ENCODE measurements at places on chromosomes 2 and 18.

DNA sequence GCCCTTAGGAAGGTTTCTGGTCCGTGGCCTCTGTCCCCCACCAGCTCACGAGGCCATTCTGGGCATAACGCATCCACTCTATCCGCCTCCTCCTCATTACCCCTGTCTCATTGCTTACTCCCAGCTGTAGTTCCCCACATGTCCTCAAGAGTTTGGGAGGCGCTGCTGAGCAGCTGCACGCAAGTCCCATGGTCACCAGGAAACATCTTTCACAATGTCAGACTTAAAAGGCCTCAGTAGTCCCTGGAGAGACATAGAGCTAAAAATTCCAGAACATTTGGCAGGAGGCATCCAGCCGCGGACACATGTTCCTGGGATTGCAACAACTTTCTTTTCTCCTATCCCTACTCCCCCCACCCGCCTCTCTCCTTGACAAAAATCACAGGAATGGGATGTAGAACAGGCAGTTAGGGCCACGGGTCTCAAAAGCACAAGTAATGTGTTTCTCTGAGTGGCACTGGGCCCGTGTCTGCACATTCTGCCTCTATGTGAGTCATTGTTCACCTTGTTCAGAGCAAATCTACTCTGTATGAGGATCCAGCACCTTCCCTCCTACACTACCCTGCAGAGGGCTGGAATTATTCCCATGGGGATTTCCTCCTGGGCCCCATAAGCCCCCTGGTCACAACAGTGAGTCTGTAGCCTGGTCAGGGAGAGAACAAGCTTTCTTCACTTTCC, 8.1 kb downstream of the LBH start:
- DNase-seq = no peak

DNA sequence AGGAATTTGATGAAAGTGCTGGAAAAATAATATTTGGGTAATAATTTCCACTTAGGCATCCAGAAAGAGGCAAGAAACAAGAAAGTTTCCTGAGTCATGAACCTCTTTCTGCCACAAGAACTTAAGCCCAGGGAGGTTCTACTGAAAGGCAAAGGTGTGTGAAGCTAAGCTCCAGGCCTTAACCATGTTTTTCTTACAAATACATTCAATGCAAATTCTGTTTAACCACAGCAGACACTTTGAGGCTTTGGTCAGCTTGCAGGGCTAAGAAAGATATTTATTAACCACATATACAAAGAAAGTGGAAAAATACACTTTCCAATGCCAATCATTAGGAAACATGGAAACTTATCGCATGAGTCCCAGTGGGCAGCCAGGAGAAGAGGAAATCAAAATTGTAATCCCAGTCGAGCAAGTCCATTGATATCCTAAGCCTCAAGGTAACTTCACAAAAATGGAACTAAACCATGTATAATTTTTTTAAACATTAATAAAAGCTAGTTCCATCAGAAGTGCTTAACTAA, 68.3 kb downstream of the PIEZO2 start:
- DNase-seq = no peak

GRCh38 chr2:155815851-155816250, 516.7 kb downstream of the NR4A2 start:
- no peak for DNase-seq

- DNase-seq = no peak
Observed at GRCh38 chr18:38116716-38117115, 551.1 kb upstream of the CELF4 start.

DNA sequence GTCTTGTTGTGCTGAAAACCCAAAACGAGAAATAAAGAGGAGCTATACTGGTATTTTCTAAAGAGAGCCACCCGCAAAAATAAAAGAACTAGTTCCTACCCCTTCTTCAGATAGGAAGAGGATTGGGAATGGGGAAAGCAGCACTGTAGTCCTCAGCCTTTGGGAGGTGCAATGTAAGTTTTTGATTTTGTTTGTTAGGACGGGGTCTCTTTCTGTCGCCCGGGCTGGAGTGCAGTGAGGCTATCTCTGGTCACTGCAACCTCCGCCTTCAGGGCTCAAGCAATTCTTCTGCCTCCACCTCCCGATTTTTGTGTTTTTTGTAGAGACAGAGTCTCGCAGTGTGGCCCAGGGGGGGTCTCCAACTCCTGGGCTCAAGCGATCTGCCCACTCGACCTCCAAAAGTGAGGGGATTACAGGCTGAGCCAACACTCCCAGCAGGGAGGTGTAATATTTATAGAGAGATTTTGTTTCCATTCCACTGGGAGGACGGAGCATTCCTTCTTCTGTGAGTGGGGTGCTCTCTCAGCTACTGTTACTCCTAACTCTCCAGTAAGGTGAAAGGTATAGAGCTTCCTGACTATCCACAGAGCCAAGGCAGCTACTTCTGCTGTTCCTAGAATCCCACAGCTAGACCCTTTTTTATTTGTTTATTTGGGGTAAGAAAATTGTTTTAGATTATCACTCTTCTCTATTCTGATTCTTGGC, 13.1 kb upstream of the GULP1 start:
- DNase-seq = no peak

GRCh38 chr2:203756161-203756560, 49.7 kb downstream of the CD28 start:
- no peak for DNase-seq

GRCh38 chr18:49185623-49186022, 234.9 kb upstream of the SMAD7 start:
- DNase-seq = no peak

DNA sequence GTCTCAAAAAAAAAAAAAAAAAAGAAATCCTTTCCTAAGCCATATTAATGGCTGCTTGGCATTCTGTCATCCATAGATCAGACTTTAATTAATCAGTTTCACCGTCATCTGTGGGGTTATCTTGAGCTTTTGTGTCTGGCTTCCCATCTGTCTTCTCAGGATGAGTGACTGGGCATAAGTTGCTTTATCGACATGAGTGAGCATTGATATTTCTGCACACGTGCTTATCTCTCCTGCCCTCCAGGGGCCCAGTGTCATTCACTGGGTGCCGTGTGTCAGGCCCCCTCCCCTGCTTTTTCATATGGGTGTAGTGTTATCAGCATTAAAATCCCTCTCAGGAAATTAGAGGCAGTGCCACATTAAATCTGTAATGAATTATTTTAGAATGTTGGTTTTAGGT, 65.6 kb downstream of the SH3BP4 start:
- DNase-seq = no peak

- no peak for DNase-seq
Observed at GRCh38 chr2:26558271-26559043, 80.5 kb upstream of the OTOF start.

- no peak for DNase-seq
Observed at GRCh38 chr18:50128506-50129271, 66.3 kb downstream of the MYO5B start.

DNA sequence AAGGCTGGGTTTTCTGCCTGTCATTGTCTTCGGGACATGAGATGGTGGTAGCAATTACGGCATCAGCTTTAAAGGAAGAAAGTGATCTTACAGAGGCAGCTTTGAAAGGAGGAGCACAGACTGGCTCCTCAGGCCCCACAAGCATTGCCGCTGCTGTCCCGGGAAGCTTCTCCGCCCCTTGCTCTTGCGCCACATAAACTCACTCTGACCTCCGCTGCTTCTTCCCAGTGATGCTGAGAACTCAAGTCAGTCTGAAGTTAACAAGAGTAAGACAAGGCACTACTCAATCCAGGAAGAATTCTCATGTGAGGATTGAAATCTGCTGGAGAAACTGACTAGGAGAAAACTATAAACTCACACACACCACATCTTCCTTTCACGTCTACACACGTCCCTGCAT, 112.4 kb upstream of the RIOK3 start:
- DNase-seq = no peak

DNA sequence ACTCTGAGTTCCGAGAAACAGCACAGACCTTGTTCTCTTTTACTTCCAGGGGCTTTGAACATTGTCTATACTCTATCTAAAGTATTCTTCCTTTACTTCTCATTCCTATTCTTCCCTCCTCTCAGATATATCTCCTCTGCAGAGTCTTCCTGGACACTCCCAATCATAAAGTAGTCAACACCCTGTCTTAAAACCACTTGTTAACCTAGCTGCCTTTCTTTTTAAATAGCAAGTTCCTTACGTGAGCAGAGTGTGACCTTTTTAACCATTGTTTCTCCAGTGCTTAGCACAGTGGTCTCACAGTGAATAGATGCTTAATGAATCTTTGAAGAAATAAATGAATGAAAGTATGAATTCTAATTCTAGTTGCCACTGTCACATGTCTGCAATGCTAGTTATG, 47.4 kb downstream of the PTRHD1 start:
- no peak for DNase-seq

- DNase-seq = no peak
Observed at GRCh38 chr18:2846636-2847316, at the start of gene EMILIN2. Gene EMILIN2, plus strand, starts transcription at chr18:2847006. Its CDS starts 183 bp downstream, at chr18:2847189.

DNA sequence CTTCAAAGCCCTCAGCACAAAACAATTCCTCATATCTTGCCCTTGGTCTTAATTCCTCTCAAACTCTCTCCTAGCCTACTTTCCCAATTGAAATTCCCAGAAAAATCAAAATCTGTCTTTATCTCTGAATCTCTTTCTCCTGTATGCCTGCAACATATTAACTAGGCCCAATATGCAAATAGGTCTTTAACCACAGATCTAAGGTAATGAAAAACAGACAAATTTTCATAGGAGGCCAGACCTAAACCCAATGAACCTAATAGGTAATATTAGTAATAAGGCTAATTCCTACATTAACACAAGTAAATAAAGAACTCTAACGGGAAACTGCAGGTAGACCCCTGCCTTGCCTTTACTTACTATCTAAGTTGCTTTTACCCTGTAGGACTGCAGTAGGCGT, 41.4 kb downstream of the WDR33 start:
- DNase-seq = no peak

- DNase-seq = no peak
Observed at GRCh38 chr2:31302940-31303563, 69.1 kb downstream of the EHD3 start.

DNA sequence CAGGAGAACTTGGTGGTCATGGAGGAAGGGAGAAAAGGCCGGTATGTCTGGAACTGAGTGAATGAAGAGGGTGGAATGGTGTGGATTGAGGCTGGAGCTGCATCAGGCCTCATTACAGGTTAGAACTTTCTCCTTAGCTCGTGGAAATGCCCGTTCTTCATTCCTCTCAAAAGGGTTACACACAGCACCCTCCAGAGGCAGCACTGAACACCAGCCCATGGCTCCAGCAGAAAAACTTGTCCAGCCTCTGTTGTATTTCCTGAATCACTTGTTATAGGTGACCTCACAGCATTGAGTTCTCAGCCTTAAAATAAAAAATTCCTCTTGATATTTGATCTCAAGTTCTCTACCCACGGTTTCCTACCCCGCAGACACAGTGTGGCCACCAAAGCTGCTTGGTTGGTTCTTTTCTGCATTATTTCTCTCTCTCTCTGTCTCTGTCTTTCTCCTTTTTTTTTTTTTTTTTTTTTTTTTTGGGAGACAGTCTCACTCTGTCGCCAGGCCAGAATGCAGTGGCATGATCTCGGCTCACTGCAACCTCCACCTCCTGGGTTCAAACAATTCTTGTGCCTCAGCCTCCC, 89.6 kb downstream of the ITGB1BP1 start:
- DNase-seq = peak; percentile 16

- DNase-seq = no peak
Observed at GRCh38 chr2:42953216-42953615, 160.8 kb upstream of the HAAO start.

- DNase-seq = no peak
Observed at GRCh38 chr2:8475349-8476031, 206.4 kb upstream of the ID2 start.

DNA sequence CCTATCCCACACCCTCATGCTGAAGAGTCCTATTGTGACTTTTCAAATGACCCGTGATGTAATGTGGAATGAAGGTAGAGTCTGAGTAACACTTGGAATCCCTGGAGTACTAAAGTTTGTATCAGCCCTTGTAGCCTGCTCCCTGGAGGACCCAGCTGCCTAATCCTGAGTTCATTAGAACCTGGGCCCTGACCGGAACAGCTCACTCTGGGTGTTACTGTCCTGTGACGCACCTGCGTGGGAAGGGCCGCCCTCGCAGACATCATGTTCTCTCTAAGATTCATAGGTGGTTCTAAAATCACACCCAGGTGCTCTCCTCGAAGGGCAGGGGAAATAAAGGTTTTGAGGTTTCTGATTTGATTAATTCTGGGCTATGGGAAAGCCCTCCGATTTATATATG, 62.3 kb downstream of the NCK2 start:
- DNase-seq = no peak

GRCh38 chr2:213252206-213252605, 32.1 kb upstream of the SPAG16 start:
- no peak for DNase-seq

- DNase-seq = no peak
Observed at GRCh38 chr2:201795607-201796477, 10.5 kb upstream of the CDK15 start.

- DNase-seq = no peak
Observed at GRCh38 chr18:12296087-12296403, 12.0 kb upstream of the TUBB6 start.

GRCh38 chr2:231394211-231395141, 1.0 kb upstream of the B3GNT7 start:
- no peak for DNase-seq

DNA sequence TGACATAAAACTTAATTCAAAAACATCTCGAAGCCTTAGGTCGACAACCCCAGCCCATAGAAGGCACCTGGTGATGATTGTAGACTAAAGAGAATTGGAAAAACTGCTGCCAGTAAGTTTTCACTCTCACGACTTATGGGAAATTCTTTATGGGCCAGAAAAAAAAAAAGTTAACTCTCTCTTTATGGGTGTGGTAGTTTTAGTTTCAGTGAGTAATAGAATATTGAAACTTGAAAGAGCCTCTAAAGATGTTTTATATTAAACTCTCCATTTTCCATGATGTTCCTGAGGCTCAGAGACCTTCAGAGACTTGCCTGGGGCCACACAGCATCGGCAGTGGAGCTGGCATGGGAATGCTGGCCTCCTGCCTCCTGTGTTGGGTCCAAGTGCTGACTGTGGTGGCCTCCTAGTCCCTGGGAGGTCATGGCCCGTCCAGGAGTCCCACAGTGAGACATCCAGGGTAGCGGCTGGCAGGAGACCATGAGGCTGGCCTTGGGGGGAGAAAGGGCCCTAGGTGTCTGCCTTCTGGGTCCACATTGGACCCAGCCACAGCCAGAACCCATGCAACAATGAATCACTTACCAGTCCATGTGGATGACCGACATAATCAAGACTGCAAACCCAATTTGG, 158.9 kb downstream of the SEPTIN10 start:
- no peak for DNase-seq

Data from HS-5 (cell line).